Activated CD4-positive, alpha-beta memory T cell treated with anti-CD3 and anti-CD28 coated beads, Interleukin-2, amount 10 ng/mL, durations not matched to agents 7 days and 5 days (primary cell): ENCODE measurements at places on chromosomes 7 and 10.

DNA sequence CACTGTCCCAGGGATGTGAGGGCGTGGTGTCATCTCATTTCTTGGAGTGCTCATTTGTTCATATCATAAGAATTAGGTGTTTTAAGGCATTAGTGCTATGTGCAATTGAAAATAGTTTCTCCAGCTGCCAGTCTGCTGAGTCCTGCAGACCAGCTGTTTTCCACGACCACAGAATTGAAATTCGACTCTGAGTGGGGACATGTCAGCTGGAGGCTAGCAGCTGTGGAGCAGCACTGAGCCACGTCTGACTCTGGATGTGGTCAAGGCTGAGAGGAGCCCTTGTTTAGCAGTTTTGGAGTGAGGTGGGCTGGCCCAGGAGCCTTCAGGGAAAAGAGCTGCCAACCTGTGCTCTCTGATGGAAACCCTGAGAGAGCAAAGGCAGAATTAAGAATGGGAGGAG, 156.3 kb upstream of the GRB10 start:
- H3K36me3 ChIP-seq: no peaks in the 10 kb centered on the region
- no peak overlapping the region for H3K4me3 ChIP-seq
- no peak overlapping the region for H3K27ac ChIP-seq
- H3K27me3 ChIP-seq: peaks cover 26% of the 10 kb centered on the region

DNA sequence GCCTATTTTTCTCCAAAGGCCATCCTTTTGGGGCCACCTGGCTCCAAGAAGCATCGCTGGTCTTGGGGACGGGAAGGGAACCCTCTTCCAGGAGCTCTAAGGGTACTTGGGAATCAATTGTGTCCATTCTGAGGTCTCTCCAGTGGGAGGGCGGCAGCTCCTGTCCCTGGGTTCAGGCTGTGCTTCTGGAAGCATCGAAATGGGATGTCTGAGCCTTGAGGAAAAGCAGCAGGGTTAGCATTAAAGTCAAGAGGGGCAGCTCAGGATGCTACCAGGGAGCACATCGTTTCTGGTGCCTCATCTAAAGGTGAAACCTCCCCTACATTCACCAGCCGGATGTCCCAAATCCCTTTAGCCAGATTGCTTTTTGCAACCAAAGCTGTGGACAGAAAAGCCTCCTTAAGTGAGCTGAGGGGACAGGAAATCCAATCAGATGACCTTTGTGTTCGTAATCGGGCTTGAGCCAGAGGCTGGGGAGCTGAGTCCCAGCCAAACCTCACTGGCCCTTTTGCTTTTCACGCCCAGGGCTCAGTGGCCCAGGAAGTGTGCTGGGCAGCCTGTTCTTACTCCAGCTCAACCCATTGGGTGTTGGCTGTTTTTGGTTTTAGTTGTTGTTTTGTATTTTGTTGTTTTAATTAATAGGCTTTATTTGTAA, 88.8 kb upstream of the ANLN start:
- no peak for DNase-seq
- H3K27me3 ChIP-seq: no peaks in the 10 kb centered on the region

DNA sequence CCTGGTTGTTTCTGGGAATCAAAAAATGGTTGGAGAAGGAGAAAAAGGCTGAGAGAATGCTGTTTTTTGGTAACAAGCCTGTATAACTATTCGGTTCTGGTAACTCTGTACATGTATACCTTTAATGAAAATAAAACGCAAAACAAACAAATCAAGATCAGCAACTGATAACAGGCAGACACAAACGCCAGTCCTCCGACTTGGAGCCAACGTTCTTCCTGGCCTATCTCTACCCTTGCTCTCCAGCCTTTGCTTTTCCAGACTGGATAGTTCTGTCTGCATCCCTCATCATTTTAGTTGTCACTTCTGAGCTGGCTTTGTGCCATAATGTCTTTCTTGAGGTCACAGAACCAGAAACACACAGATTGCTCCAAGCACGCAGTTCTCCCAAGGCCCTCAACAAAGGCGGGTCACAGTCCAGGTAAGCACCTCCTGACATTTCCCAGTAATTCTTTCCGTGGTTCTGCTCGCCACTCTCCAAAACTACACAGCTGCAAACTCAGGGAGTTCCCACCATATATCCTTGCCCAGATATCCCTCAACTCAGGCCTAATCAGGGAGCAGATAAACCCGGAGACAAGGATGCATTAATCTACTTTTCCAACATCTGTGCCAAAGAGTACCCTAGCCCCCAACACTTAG, 20.2 kb downstream of the HIP1 start:
- H3K4me1 ChIP-seq: no peaks in the 10 kb centered on the region
- H3K27me3 ChIP-seq: no peaks in the 10 kb centered on the region
- no peak overlapping the region for H3K27ac ChIP-seq
- H3K4me3 ChIP-seq: no peak overlapping the region

DNA sequence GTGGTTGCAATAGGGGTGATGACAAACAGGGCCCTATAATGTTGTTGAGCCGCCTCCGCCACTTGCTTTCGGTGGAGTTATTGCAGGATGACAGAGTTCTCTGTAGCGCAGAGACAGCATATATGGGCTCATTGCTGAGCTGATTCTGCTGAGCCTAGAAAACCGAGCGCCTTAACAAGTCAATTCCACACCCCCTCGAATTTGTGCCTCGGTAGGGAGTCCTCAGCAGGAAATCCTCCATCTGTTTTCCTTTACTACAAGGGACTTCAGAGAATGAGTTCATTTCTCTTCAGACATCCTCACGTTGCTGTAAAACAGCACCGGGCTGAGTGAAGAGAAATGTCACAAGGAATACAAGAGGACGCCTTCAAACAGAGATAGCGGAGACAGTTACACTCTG, 90.7 kb upstream of the KIAA1217 start:
- DNase-seq: no peak
- no peak overlapping the region for H3K27ac ChIP-seq
- no peak overlapping the region for H3K4me3 ChIP-seq
- H3K36me3 ChIP-seq: no peaks in the 10 kb centered on the region

DNA sequence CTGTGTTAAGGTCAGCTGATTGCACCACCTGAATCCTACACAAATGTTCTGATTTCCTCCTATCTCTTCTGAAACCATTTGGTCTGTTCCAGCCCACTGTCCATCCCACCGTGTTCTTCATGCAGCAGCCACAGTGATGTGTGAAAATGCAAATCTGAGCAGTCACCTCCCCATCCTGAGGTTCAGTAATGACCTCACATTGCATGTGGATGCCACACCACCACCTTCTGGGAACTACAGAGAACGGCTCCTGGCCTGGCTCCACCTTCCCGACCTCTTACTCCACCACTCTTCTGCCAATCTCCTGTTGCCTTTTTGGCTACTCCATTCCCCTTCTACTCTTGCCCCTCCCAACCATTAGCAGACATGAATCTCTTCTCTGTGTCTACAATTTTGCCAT, 244.4 kb downstream of the TNS3 start:
- H3K27ac ChIP-seq: no peak overlapping the region
- no peaks in the 10 kb centered on the region for H3K36me3 ChIP-seq
- H3K27me3 ChIP-seq: no peaks in the 10 kb centered on the region
- no peaks in the 10 kb centered on the region for H3K4me1 ChIP-seq
- H3K4me3 ChIP-seq: no peak overlapping the region

GRCh38 chr7:122831436-122831835, 54.8 kb downstream of the CADPS2 start:
- H3K27me3 ChIP-seq: no peaks in the 10 kb centered on the region
- no peak overlapping the region for H3K4me3 ChIP-seq
- no peak for DNase-seq
- no peak overlapping the region for H3K27ac ChIP-seq
- no peaks in the 10 kb centered on the region for H3K4me1 ChIP-seq
- no peaks in the 10 kb centered on the region for H3K36me3 ChIP-seq

GRCh38 chr10:131132681-131133080, 178.8 kb downstream of the TCERG1L start:
- DNase-seq: no peak
- H3K27me3 ChIP-seq: no peaks in the 10 kb centered on the region
- no peaks in the 10 kb centered on the region for H3K36me3 ChIP-seq
- H3K4me1 ChIP-seq: no peaks in the 10 kb centered on the region

GRCh38 chr7:5212633-5213285, 22.7 kb downstream of the WIPI2 start:
- H3K4me3 ChIP-seq: no peak overlapping the region
- DNase-seq: no peak
- H3K36me3 ChIP-seq: peaks cover 57% of the 10 kb centered on the region
- H3K4me1 ChIP-seq: peaks cover 2% of the 10 kb centered on the region
- H3K27me3 ChIP-seq: no peaks in the 10 kb centered on the region

DNA sequence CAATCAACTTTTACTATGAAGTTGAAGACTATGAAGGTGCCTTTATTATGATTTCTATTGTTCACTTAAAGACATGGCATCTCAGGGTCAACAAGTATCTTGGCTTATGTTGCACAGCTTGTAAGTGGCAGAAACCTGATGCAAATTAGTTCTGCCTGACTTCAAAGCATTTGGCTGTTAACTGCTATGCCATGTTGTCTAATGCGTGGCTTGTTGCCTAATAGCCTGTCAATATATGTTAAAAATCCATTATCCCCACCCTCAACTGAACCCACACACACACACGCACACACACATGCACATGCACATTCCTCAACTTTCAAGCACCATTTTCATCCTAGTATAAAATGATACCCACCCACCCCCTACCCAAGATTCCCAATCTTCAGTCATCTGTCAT, 217.1 kb downstream of the NRG3 start:
- DNase-seq: no peak
- H3K27me3 ChIP-seq: no peaks in the 10 kb centered on the region
- no peak overlapping the region for H3K4me3 ChIP-seq
- no peaks in the 10 kb centered on the region for H3K4me1 ChIP-seq
- H3K36me3 ChIP-seq: no peaks in the 10 kb centered on the region
- H3K27ac ChIP-seq: no peak overlapping the region

DNA sequence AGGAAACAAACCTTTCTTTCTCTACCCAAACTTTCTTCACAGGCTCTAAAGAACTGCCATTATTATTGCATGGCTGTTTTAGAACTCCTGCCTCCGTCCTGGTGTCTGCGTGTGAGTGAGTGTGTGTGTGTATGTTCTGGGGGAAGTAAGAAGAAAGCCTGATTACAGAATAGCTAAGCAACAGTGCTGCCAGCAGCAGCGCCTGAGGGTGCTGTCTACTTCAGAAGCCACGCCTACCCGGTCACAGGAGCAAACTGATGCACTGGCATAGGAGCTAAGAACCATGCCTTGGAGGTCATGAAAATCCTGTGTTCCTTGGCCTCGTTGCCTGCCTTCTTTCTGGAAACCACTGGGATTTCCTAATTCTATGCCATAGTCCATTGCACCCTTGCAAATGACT, 25.2 kb downstream of the LIPK start:
- no peaks in the 10 kb centered on the region for H3K36me3 ChIP-seq
- no peak overlapping the region for H3K27ac ChIP-seq
- no peak for DNase-seq
- H3K27me3 ChIP-seq: peaks cover 8% of the 10 kb centered on the region

- H3K27ac ChIP-seq: no peak overlapping the region
- no peaks in the 10 kb centered on the region for H3K36me3 ChIP-seq
- H3K27me3 ChIP-seq: no peaks in the 10 kb centered on the region
- no peak overlapping the region for H3K4me3 ChIP-seq
- H3K4me1 ChIP-seq: peaks cover 5% of the 10 kb centered on the region
- DNase-seq: no peak
Measured at GRCh38 chr7:148903504-148903903, 19.4 kb upstream of the EZH2 start.

GRCh38 chr7:96157856-96158255, 164.0 kb downstream of the SLC25A13 start:
- H3K27ac ChIP-seq: no peak overlapping the region
- no peak for DNase-seq
- H3K4me1 ChIP-seq: no peaks in the 10 kb centered on the region
- no peak overlapping the region for H3K4me3 ChIP-seq

- H3K27me3 ChIP-seq: no peaks in the 10 kb centered on the region
- H3K27ac ChIP-seq: no peak overlapping the region
- DNase-seq: no peak
Measured at GRCh38 chr7:109261781-109262180, 692.1 kb downstream of the DNAJB9 start.

DNA sequence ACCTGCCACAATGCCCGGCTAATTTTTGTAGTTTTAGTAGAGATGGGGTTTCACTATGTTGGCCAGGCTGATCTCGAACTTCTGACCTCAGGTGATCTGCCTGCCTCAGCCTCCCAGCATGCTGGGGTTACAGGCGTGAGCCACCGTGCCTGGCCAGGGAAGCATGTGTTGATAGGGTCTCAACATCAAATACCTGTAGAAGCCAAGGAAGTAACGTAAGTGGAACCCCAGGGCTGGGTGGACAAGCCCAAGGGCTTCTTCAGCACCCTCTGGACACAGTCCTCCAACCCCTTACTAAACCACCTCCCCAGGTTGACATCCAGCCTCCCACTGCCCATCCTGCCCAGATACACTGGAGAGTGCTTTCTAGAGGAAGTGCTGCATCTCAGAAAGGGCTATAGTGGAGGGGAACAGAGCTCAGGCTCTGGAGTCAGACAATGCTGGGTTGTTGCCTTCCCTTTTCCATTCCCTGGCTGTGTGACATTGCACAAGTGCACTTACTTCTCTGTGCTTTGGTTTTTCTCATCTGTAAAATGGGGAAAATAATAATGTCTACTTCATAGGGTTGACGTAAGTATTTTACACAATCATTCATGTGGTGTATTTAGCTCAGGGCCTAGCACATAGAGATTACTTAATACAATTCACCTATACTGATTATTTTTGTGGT, 73.9 kb upstream of the KAT6B start:
- H3K4me3 ChIP-seq: no peak overlapping the region
- no peak overlapping the region for H3K27ac ChIP-seq
- no peaks in the 10 kb centered on the region for H3K27me3 ChIP-seq
- no peak for DNase-seq
- peaks cover 14% of the 10 kb centered on the region for H3K4me1 ChIP-seq

DNA sequence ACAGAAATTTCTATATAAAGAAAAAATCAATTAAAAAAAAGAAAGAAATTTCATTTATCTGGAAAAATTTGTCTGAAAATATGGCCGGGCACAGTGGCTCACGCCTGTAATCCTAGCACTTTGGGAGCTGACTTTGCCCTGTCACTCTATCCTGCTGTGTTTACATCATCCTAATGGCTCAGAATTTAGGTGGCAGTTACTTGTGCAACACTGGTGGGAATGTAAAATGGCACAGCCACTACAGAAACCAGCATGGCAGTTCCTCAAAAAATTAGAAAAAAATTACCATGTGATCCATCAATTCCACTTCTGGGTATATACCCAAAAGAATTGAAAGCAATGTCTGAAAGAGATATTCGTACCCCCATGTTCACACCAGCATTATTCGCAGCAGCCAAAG, 405.2 kb upstream of the AUTS2 start:
- H3K4me1 ChIP-seq: no peaks in the 10 kb centered on the region
- no peaks in the 10 kb centered on the region for H3K36me3 ChIP-seq
- no peaks in the 10 kb centered on the region for H3K27me3 ChIP-seq

- H3K4me1 ChIP-seq: no peaks in the 10 kb centered on the region
- no peak for DNase-seq
- no peak overlapping the region for H3K27ac ChIP-seq
- H3K36me3 ChIP-seq: no peaks in the 10 kb centered on the region
Measured at GRCh38 chr10:56975513-56975912, 614.5 kb upstream of the ZWINT start.

- no peak overlapping the region for H3K27ac ChIP-seq
- no peaks in the 10 kb centered on the region for H3K36me3 ChIP-seq
- H3K4me3 ChIP-seq: no peak overlapping the region
- no peaks in the 10 kb centered on the region for H3K27me3 ChIP-seq
- DNase-seq: no peak
Measured at GRCh38 chr7:46317256-46317655, 396.2 kb upstream of the IGFBP3 start.

- no peaks in the 10 kb centered on the region for H3K4me1 ChIP-seq
- no peaks in the 10 kb centered on the region for H3K27me3 ChIP-seq
- DNase-seq: no peak
Measured at GRCh38 chr10:56895306-56895705, 534.2 kb upstream of the ZWINT start.
